ENCODE measurements at places on chromosomes 1 and 21. TPM values are rescaled to one million over a fixed set of nuclear protein-coding genes. Genes with fewer than 3 reads are reported as not detected.

DNA sequence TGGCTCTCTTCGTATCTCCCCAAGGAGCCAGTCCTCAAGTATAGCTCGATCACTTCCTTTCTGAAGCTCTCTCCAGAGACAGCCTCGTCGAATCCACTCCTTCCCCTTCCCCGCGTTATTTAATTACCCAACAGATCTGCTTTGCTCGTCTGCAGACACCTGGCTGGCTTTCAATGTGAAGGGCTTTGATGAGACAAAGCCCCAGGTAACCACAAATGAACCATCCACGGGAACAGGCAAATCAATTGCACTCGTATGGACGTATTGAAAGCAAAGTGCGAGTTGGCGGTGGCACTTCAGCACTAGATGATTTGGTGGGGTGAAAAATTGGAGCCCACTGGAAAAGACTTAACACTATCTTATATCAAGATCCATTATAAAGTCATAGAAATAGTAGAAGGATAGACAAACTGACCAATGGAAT is 364 bp upstream of the BCAR3 start:
- no peak for DNase-seq

DNA sequence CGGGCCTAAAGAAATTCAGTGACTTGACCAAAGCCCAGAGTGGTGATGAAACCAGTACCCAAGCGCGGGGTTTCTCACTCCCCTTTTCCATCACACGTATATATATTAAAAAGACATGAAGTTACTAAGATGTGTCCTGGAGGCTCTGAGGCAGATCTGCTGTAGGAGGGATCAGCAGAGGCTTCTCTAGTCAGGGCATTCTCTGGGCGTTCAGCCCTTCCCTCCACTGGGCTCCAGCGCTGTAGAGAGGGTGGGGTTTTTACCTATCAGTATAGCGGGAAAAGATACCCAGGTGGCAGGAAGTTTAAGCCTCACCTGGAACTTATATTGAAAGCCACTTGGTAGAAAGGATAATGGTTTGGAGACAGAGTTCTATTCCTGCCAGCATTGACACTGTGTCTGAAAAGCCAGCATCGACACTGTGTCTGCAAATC is 862 bp upstream of the PLEKHO1 start:
- DNase-seq = no peak

DNA sequence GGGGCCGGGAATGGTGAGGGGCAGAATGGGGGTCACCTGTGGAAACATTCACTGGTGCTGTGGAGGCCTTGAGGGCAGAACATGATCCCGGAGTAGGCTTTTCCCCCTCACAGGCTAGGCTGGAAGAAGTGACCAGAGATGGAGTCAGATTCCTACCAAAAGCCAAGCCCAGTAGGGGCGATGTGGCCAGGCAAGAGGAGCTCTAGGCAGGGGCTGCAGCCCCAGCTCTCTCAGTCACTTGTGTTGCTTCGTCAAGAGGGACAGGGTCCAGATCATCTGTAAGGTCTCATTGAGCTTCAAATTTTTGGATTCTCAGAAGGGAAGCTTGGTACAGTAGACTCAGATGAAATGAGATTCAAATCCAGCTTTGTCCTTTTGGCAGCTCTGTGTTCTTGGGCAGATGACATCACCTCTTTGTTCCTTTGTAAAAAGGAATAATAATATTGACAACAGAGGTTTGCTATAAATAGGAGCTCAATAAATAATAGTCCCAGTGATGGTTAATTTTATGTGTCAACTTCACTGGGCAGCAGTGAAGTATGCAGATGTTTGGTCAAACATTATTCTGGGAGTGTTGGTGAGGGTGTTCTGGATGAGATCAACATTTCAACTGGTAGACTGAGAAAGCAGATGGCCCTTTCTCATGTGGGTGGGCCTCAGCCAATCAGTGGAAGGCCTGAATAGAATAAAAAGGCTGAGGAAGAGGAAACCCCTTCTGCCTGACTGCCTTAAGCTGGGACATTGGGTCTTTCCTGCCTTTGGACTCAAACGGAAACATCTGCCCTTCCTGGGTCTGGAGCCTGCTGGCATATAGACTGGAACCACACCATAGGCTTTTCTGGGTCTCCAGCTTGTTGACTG is 324.7 kb upstream of the USP24 start:
- no peak for DNase-seq

Gene FCRL2
- polyA plus RNA-seq = not detected

DNA sequence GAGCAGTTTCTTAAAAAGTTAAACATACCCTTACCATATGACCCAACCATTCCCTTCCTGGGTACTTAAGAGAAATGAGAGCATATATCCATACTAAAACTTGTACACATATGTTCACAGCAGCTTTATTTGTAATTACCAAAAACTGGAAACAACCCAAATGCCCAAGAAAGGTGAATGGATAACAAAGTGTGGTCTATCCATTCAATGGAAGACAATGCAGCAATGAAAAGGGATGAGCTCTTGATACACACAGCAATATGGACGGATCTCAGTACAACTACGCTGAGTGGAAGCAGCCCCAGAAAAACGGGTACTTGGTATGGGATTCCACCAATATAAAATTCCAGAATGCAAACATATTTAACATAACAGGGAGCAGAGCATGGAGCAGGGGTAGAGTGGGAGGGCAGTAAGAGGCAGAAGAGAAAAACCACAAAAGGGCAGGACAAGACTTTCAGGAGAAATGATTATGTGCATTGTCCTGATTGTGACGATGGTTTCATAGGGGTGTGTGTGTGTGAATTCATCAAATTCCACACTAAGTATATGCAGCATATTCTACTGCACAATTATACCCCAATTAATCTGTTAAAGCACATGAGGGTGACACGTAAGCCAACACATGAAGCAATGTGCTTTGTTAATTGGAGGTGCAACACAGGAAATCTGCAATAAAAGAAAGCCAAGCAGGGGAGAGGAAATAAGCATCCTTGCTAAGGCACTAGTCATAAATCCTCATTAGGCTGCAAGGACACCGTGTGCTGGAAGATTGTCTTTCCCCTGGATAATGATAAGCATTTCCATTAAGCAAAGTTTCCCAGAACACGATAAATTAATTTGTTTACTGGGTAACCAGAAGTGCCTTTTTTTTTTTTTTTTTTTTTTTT is 113.1 kb upstream of the KRTAP19-8 start:
- DNase-seq = no peak

DNA sequence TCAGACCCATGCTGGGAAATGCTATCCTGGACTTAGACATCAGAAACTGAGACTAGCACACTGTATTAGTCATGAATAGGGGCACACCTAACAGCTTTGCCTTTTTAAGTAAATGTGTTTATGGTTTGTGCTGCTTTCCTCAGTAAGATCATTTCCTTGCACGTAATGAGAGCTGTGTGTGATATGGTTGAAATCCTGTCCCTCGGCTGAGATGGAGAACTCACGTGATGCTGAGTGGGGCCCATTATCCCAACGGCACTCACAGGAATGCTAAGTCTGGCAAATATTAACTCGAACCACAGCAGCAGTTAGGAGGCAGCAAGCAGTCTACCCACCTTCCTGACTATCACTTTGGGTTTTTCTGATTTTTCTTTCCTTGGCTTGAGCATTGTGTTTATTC is 38.2 kb downstream of the BCL9 start:
- no peak for DNase-seq

Gene CAPN9
- polyA plus RNA-seq = 0.46 TPM

DNA sequence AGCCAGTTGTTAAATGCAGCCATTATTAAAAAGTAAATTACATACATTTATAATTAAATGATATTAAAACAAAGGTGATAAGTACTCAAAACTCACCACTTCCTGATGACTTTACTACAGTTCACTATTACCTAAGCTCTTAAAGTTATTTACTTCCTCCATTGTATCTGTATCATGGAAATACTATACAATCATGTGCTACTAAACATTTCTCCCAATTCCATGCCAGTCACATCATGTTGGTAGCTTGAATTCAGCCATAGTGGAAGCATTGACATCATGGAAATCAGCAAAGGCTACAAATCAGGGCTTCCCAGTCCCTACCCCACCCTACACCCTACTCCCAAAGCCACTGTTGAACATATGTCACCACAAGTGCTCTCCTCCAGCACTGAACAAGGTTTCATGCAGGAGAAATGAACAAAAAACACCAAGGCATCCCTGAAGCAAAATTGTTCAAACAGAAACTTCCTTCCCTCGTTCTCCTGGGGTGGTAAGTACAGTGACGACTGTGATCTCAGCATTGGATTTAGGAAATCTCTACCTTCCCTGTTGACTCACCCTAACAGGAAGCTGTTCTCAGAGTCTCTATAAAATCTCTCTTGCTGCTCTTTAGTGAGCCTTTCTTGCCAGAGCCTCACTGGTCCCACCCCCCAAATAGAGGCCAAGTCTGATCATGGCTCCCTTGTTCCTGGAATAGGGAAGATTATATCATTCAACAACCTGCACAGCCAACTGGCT is 12.7 kb downstream of the VSIG8 start:
- DNase-seq = no peak

Gene ATP1A4
- polyA plus RNA-seq = 0.48 TPM

GRCh38 chr1:27306892-27307761 is 14.8 kb upstream of the TMEM222 start:
- no peak for DNase-seq

Gene WNT2B
- 0.60 TPM for polyA plus RNA-seq

GRCh38 chr21:26877018-26877417 is 31.8 kb upstream of the ADAMTS1 start:
- no peak for DNase-seq

DNA sequence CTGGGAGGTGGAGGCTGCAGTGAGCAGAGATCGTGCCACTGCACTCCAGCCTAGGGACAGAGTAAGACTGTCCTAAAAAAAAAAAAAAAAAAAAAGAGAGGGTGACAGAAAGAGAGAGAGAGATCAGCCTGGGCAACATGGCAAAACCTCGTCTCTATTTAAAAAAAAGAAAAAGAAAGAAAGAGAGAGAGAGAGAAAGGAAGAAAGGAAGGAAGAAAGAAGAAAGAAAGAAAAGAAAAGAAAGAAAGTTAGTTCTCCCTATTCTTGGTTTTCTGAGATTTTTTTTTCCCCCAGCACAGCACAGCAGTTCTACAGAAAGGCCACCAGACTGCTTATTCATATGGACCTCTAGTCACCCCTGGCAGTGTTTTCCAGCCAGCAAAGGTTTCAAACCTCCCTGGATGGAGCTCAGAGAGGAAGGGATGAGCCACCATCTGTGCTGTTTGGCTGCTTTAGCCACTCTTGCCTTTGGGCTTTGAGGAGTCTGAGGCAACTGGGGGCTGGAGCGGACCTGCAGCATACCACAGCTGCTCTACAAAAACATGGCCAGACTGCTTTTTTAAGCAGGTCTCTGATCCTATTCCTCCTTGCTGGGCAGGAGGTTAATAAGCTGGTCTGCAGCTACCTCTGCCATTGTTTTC is 10.6 kb downstream of the S100A6 start:
- DNase-seq = no peak

DNA sequence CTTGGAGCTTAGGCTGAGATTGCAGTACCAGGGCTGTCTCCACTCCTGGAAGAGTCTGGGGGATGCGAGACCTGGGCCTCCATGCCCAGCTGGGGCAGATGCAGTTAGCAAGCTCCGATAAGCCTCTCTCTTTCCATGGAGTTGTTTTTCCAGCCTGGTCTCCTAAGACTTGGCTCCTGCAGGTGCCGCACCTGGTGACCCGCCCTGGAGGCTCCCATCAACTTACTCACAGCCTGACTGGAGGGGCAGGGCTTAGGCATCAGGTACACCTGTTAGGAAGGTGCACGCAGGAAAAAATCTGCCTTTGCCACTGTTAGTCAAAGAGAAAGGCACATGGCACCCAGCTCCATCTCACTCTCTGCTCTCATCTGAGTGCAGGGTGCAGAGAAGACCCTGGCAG is 198.1 kb upstream of the TMEM51 start:
- DNase-seq = no peak

- DNase-seq = no peak
These were observed 147.5 kb downstream of the PTPRU start for GRCh38 chr1:29383746-29384371.

- no peak for DNase-seq
These were observed 839 bp downstream of the SWT1 start for GRCh38 chr1:185157599-185158412.

- DNase-seq = no peak
These were observed 7.1 kb upstream of the NSUN4 start for GRCh38 chr1:46333300-46334029.

- peak; percentile 90 for DNase-seq
These were observed 6.1 kb upstream of the RNF223 start for GRCh38 chr1:1080122-1080757.

GRCh38 chr21:46060596-46061061 is 37.3 kb upstream of the COL6A2 start:
- DNase-seq = no peak

DNA sequence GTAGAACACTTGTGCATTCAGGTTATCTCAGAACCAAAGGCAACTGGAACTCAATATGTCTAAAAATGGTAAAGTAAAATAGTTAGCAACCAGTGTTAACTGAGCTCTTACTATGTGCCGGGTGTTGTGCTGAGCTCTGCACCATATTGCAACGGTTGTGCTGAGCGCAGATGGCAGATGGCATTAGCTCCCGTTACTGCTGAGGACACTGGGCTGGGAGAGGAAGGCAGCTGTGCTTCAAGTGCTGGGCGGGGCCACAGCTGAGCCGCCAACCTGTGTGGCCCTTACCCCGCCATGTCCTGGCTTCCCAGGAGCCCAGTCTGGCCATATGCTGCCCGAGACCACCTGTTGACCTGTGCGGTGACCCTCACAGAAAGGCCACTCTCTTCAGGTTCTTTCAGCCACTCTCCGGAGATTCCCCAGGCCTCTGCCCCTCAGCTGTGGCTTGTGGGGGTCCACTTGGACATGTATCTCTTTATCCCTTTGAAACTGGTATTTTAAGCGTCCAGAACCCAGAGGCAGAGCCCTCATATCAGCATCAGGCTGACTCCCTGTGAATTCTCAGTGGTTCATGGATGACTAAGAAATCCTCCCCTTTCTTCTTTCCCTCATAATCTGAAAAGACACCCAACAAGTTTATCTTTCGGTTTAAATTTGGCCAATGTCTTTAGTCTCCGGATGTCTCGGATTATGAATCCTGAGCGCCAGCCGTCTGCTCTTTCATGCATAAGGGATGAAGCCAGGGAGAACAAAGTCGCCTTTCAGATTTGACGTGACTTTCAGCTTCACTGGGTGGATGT is 26.4 kb downstream of the LDLRAP1 start:
- DNase-seq = no peak

Gene GBP6
- not detected for polyA plus RNA-seq

GRCh38 chr1:70915258-70916033 is 132.2 kb downstream of the PTGER3 start:
- no peak for DNase-seq

- no peak for DNase-seq
These were observed 91.6 kb downstream of the GALNT2 start for GRCh38 chr1:230158415-230159291.

All from H1 (cell line).